SJSA1 (cell line): ENCODE measurements at places on chromosomes 4 and X.
A peak's percentile ranks its signal among the peaks of the same experiment; 100 is the strongest.

DNA sequence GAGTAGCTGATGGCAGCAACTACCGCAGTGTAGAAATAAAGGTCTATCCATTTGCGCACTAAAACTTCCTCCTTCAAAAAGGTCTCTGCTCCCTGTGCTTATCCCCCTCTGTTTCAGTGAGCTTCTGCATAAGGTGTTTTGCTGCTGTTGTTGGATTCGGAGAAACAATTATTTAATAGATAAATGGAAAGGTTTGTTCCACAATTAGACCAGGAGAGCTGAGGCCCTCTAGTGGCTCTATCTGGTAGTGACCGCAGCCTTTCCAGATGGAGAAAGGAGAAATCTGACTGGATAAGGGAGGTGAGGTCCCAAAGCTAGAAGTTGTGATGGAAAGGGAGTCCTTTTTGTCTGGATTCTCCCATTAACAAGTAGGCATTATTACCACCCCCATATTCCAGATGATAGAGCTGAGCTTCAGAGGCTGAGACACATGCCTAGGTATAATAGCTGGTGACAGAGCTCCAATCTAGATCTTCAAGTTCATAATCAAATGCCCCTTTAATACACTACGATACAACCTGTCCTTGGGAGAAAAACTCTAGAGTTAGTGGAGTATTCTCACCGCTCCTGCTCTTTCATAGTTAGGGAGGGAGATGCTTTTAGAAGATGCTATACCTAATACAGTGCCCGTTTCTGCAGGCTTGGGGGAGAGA, 5.1 kb upstream of the GABRQ start:
- DNase-seq: peak; percentile 48

- no peak for DNase-seq
Observed at GRCh38 chrX:21738210-21738949, 19.5 kb downstream of the SMPX start.

- no peak for DNase-seq
Observed at GRCh38 chr4:161252520-161253141, 911.2 kb downstream of the FSTL5 start.

DNA sequence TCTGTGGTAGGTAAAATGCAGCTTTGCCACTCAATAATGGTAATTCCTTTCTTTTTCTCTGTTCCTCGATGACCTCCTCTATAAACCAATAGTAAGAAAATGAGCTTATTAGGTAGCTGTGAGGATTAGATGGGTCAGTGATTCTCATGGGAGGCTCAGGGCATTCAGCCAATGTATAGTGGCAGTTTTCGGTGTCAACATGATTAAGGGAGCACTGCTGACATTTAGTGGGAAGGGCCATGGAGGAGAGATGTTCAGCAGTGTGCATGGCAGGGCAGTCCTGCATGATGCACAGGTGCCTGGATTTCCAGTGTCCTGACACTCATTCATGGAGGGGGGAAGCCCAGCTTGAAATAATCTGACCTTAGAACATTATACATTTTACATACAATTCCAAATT, 232.8 kb downstream of the PDGFC start:
- no peak for DNase-seq

DNA sequence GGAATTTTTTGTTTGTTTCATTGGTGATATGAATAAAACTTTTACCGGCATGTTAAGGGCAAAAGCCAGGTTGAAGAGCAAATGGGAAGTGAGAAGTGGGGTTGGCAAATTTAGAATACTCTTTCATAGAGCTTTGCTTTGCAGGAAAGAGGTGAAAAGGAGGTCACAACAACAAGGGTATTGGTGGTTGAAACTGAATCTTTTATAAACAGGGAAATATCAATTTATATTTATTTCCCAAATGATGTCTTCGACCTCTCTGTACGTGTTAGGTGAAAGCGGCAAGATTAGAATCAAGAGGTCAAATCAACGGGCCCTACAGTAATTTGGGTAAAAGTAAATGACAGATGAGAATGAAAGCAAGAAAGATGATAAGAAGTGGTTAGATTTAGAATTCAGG, 3.4 kb downstream of the SMR3A start:
- DNase-seq: no peak

DNA sequence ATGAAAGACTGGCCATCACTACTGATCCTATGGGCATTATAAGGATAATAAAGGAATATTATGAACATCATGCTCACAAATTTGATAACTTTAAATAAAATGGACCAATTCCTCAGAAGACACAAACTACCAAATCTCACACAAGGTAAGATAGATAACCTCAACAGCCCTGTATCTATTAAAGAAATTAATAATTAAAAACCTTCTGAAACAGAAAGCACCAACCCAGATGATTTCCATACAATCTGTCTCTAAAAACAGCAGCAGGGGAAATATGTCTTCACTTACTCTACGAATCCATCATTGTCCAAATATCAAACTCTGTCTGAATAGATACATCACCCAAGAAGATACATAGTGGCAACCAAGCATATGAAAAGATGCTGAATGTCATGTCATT, 55.2 kb downstream of the LCORL start:
- DNase-seq: no peak

DNA sequence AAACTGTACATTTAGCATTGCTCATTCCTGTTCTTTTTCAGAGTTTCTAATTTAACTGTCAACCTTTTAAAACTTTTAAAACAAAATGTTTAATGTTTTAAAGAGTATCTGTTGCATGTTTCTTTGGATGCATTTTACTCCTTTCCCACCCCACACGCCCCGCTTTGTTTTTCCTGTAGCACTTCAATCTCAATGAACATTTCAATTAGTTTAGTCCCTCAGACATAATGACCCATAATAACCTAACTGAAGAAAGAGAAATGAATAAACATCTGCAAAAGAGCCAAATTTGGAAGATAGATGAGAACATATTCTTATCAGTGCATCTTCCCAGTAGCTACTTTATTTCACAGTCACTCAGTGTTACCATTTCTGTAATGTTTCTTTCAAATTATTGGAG, 7.5 kb downstream of the PCDH10 start:
- no peak for DNase-seq

- no peak for DNase-seq
Observed at GRCh38 chr4:1382776-1383727, 23.2 kb downstream of the NKX1-1 start.

DNA sequence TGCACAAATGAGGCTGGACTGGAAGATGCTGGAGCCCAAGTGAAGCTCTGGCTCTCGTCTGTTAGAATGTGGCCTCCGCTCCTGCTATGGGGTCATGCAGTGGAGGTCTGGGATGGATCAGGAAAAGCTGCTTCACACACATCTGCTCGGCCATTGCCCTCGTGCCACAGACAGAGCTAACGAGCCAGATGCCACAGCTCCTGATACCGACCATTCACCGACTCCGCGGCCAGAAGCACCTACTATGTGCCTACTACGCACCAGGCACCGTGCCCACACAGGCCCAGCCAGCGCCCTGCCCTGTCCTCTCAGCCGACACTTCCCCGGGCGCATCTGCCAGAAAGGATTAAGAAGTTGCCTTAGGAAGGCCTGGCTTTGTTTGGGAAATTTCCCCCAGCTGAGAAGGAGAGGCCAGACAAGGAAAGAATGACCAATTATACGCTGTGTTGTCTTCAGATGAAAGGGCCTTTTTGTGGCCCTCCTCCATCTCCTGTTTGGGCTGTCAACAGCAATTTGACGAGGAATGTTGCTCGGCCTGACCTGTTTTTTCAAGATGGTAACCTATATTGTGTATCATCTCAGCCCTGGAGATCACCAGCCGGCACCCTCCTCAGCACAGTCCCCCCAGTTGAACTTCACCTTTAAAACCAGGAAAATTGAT, 34.3 kb downstream of the HMX1 start:
- DNase-seq: no peak

DNA sequence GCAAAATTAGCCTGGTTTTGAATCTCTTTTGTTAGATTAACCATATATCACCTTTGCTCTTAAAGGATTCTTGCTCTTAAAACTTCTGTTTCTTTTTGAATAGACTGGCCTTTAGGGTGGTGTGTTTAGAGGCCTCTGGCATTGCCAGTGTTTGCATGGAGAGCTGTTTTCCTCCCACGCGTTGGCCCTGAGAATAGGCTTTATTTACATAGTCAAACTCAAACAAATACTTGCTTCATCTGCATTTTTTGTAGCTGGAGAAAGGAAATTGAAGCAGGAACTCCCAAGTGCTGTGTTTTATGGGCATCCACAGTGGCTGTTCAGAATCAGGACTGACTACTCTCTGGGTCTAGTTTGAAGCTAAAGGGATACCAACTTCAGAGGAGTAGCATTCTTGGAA, 2.7 kb downstream of the SHROOM2 start:
- DNase-seq: no peak

GRCh38 chrX:7083468-7084396, 63.8 kb upstream of the STS start:
- peak; percentile 72 for DNase-seq

GRCh38 chr4:111174331-111174730, 551.5 kb upstream of the PITX2 start:
- DNase-seq: peak; percentile 21

DNA sequence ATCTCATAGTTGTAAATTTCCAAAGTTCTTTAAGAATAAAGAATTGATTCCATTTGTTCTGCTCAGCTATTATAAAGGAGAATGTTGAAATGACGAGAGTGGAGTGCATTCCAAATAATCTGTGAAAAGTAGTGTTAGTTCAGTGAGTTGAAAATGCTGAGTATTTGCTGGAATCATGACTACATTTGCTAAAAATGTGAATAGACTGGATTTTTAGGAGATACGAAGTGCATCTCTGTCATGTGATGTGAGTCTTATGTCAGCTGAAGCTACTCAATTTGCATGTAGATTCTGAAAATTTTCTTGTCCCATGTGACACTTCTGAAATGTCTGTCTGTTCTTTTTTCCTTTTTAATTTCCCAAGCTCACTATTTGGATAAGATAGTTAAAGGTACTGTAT, 206.0 kb downstream of the DCTD start:
- no peak for DNase-seq

DNA sequence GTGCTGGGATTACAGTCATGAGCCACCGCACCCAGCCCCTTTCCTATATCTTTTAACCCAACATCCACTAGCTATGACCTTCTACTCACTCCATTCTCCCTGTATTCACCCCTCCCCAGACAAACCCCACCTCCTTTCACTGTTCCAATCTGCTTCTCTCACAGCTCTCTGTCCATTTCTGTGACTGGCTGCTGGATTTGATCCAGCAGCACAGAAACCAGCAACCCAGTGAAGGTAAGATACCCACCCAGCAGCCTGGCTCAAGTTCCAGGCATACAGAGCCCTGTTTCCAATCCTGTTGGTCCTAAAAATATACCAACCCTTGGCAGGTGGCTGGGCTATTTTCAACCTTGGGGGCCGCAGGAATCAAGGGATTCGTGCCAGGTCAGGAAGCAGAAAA, 56.9 kb upstream of the SMIM10 start:
- DNase-seq: no peak

DNA sequence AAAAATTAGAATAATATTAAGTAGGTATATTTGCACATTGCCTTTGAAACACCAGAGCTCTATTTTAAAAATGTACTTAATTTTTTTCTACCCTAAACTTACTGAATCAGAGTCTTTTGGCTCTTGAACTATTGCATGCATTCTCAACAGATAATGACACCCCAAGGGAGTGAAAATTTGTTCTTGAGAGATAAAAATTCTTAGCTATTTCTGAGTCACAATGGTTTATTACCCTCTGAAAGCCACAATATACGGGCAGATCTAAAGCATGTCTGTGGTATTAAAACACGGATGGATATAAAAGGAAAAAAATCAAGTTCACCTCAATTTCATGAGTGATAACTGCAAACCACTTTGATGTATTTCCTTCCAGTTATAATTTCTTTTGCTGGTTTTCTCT, 636.3 kb upstream of the FTHL17 start:
- no peak for DNase-seq

DNA sequence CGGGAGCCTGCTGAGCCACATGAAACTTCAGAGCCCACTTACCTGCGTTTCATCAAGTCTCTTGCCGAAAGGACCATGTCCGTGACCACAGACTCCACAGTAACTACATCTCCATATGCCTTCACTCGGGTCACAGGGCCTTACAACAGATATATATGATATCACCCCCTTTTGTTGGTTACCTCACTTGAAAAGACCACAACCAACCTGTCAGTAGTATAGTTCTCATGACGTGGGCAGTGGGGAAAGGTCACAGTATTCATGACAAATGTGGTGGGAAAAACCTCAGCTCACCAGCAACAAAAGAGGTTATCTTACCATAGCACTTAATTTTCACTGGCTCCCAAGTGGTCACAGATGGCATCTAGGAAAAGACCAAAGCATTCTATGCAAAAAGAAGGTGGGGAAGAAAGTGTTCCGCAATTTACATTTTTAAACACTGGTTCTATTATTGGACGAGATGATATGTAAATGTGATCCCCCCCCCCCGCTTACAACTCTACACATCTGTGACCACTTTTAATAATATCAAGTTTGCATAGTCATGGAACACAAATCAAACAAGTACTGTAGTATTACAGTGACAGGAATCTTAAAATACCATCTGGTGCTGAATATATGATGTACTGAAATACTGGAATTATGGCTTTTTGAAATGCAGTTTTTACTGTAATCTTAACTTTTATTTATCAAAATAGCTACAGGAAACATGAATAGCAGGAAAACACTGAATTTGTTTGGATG, 129.9 kb downstream of the TET2 start:
- no peak for DNase-seq
